HTR-8/SVneo (cell line): ENCODE measurements at places on chromosomes 1 and 21.

DNA sequence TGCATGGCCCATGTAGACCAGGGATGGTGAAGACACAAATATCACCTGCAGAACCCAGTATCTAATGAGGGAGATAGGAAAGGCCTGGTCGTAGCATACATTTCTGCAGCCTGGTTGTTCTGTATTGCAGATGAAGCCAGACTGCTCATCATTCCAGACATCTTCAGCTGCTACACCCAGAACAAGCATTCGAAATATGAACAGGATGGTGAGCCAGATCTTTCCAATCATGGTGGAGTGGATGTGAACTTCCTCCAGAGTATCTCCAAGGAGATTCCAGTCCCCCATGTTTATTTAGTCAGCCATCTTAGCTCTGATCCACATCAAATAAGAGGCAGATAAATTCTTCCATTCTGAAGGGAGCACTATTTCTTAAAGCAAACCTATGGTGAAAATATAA lies 2.7 kb upstream of the MYCBP start:
- no peak for DNase-seq

DNA sequence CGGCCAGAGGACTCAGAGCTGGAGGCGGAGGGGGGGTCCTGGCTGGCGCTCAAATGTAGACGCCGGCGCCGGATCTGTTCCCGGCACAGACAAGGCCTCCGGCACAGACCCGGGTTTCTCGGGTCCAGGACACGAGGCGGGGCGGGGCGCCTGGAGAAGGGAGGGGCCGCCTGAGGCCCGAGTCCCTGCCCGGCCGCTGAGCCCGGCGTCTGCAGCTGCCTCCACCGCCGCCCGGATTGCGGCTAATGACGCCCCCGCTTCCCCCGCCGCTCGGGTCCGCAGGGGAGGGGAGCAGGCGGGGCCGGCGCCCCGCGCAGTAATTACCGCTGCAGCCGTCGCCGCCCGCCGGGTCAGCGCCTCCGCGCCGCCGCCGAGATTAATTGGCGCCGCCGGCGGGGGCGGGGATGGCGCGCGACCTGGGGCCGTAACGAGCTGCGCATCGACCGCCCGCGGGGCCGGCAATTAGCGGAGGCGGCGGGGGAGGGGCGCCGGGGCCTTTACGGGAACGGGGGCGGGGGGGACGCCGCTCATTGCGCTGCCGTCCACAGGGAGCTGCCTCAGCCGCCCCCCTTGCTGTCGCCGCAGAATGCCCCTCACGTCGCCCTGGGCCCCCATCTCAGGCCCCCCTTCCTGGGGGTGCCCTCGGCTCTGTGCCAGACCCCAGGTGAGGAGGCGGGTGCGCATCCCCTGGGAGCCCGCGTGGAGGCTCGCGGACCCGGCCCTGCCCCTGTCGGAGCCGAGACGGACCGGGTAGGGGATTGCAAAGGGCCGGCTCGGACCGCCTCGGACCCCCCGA lies 17.3 kb downstream of the NOC2L start:
- DNase-seq: no peak

DNA sequence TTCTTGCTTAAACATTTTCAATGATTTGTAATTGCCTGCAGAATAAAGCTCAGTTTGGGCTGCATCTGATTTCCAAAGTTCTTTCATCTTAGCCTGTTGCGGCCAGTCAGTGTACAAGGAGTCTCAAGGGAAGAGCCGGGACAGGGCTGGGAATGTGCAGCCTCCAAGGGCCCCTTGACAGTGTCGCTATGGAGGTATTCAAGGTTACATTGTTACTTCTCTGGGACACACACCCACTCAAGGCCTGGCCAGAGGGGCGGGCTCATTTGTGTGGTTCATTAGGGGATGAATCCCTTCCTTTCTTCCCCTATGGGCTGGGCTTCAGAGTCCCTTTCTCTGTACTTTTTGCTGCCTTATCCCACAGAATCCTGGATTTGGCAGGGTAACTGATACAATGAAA lies 107.6 kb upstream of the CSF3R start:
- DNase-seq: no peak

GRCh38 chr1:193077991-193078390 lies 18.6 kb downstream of the RO60 start:
- no peak for DNase-seq

- no peak for DNase-seq
Measured at GRCh38 chr1:201838381-201838780, 9.4 kb downstream of the IPO9 start.

GRCh38 chr1:1335792-1336248 lies 4.7 kb downstream of the TAS1R3 start:
- no peak for DNase-seq

GRCh38 chr1:222370913-222371675 lies 176.8 kb downstream of the HHIPL2 start:
- peak; percentile 57 for DNase-seq
